ENCODE measurements at places on chromosomes 4 and X.

GRCh38 chrX:46715530-46715929, 43.4 kb downstream of the SLC9A7 start:
- DNase-seq: no peak

DNA sequence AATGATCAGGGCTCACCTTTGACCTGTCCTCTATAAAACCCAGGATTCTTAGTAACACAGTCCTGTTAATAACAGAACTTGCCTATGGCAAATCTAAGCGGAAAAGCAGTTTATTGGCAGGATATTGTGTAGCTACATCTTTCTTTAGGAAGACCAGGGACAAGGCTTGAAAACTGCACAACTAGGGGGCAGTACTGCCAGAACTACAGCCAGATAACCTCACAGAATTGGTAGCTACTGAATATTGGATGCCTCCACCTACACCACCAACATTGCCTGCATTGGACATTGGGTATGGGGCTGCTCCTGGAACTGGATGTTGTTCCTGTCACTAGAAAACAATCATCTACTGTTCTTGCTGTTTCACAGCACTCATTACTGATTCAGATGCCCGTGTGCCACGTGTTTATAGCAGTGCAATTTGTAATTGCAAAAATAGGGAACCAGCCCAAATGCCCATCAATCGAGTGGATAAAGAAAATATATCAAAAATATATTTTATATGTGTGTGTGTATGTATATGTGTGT, 47.4 kb downstream of the REPS2 start:
- no peak for DNase-seq

- no peak for DNase-seq
These were observed 585.7 kb upstream of the PABPC4L start for GRCh38 chr4:134787315-134787714.

DNA sequence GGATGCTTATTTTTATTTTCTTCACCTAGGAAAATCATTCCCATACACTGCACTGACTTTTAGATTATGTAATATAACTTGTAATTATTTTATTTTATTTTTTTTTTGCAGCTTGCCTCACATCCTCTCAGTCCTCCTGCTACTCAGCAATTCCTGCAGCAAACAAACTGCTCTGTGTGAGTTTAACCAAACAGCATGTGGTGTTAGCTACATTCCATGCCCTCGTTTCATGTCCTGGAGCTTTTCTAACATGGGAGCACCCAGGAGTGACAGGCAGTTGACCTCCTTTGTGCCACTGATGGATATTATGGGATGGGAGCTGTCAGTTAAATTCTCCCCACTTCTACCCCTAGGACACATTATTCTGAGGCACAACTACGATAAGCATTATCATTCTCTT, 24.8 kb downstream of the CXCL1 start:
- no peak for DNase-seq
